ENCODE measurements at places on chromosomes 11 and 22. TPM values are rescaled to one million over a fixed set of nuclear protein-coding genes. Genes with fewer than 3 reads are reported as not detected.

- no peaks in the 10 kb centered on the region for H3K36me3 ChIP-seq
- H3K4me3 ChIP-seq, result no peak overlapping the region
- DNase-seq, result no peak
- no peaks in the 10 kb centered on the region for H3K27me3 ChIP-seq
- no peak overlapping the region for H3K27ac ChIP-seq
- peaks cover 11% of the 10 kb centered on the region for H3K4me1 ChIP-seq
Measured at GRCh38 chr11:114196997-114197703, 99.0 kb upstream of the NNMT start.

- H3K4me1 ChIP-seq, result peaks cover 9% of the 10 kb centered on the region
- no peak for DNase-seq
- H3K27ac ChIP-seq, result no peak overlapping the region
- no peaks in the 10 kb centered on the region for H3K36me3 ChIP-seq
- H3K4me3 ChIP-seq, result no peak overlapping the region
Measured at GRCh38 chr22:38026130-38027111, 30.8 kb upstream of the PICK1 start.

Gene LRRC75B
- total RNA-seq, result 17.6 TPM

DNA sequence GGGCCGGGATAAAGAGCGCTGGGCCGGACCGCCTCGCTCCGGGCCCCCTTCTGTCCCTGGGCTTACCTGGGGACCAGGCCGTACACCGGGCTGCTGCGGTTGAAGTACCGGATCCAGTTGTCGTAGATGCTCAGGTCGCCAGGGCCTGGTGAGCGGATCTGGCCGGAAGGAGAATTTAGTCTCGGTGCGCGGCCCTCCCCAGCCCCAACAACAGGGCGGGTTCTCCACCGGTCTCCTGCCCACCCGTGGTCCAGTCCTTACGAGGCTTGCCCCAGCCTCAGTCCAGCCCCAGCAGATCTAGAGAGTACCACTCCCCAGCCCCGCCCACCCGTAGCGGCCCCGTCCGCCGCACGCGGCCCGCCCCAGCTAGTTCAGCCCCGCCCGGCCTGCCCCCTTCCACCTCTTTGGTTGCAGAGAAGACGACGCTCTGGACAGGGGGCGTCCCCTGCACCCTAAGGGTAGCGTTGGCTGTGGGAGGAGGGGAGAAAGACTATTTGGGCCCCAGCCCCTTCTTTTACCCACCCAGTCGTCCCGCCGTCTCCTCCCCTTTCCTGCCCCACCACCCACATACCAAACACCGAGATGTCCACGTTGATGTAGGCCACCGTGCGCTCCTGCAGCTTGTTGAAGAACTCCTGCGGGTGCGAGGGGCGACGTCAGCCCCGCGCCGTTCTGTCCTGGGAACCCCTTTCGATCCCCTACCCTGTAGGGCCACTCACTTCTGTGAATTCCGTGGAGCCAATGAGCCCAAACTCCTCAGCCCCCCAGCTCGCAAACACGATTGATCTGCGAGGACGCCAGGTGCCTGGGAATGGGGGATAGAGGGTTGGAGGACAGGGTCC, 6.8 kb downstream of the SAC3D1 start:
- DNase-seq, result peak; percentile 47
- no peak overlapping the region for H3K27ac ChIP-seq
- H3K27me3 ChIP-seq, result no peaks in the 10 kb centered on the region

Gene OR5P2
- total RNA-seq, result not detected

Gene XRCC6
- total RNA-seq, result 420 TPM

Gene WBP2NL
- not detected for total RNA-seq

Gene DRD4
- total RNA-seq, result 5.5 TPM

- peaks cover 5% of the 10 kb centered on the region for H3K27me3 ChIP-seq
- no peak overlapping the region for H3K27ac ChIP-seq
- no peaks in the 10 kb centered on the region for H3K4me1 ChIP-seq
- no peak overlapping the region for H3K4me3 ChIP-seq
Measured at GRCh38 chr11:1129143-1129610, 28.6 kb upstream of the MUC5AC start.

- DNase-seq, result no peak
- no peak overlapping the region for H3K4me3 ChIP-seq
- H3K4me1 ChIP-seq, result no peaks in the 10 kb centered on the region
- H3K27me3 ChIP-seq, result peaks cover 2% of the 10 kb centered on the region
Measured at GRCh38 chr11:44266056-44266780, 43.7 kb downstream of the ALX4 start.

Gene SLC17A6
- 0.24 TPM for total RNA-seq

- H3K4me3 ChIP-seq, result no peak overlapping the region
- no peak for DNase-seq
- no peaks in the 10 kb centered on the region for H3K27me3 ChIP-seq
Measured at GRCh38 chr11:126328444-126328843, 24.6 kb downstream of the DCPS start.

Gene LARGE1
- total RNA-seq, result 62.4 TPM

Gene ADAMTS15
- total RNA-seq, result 3.7 TPM

DNA sequence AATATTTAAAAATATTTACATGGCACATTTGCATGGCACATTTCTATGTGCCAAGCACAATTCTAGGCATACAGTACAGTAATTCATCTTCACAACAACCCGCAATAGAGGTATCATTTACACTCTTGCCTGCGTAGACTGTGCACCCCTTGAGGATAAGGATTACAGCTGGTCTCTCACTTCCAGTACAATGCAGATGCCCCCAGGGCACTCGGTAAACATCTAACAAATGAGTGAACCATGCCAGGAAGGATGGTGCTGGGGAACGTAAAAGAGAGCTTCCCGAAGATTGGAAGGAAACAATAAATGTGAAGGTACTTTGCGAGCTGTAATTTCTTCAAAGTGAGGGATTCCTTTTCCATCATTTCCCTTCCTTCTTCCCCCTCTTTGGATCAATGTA, 1.3 kb downstream of the PRPF19 start:
- H3K36me3 ChIP-seq, result peaks cover 32% of the 10 kb centered on the region
- H3K4me1 ChIP-seq, result peaks cover 18% of the 10 kb centered on the region
- H3K27ac ChIP-seq, result peak overlapping the region; percentile 66
- H3K4me3 ChIP-seq, result peak overlapping the region; percentile 88
- no peak for DNase-seq

DNA sequence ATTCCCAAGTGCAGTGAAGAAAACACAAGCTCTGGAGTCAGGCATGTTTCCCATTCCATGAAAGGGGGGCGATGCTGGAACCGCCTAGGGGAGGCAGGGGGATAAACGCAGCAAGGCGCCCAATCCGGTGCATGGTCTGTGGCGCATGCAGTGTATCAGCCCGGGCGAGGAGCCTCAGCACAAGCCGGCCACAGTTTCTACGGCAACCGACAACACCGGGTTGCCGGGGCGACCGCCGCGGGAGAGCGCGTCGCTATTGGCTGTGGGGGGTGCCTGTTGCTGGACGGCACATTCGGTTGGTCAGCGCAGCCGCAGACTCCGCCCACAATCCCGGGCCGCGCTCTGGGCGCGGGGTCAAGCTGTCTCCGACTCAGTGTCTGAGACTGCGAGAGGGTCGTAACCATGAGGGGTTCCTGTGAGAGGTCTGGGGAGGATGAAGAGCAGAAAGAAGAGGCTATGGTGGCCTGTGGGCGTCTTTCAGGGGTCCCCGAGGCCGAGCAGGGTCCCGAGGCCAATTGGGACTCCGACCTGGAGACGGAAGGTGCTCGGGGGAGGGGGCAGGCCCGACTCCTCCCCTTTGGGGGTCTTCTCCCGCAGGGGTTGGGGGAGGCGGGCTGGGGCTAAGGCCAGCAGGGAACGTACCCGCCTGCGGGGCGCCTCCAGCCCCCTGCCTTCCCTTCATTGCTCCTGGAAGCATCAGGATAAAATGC, at the start of gene LRRC74B:
Gene LRRC74B (plus strand): TSS at position 362 of the 710 bp plus-strand sequence. CDS start 41 bp downstream, at position 403.
- peak within 1 kb of the TSS; percentile 89 for H3K4me3 ChIP-seq
- no peaks in the 10 kb centered on the region for H3K36me3 ChIP-seq
- H3K4me1 ChIP-seq, result peaks cover 11% of the 10 kb centered on the region
- DNase-seq, result peak; percentile 97
- H3K27ac ChIP-seq, result no peak within 1 kb of the TSS

DNA sequence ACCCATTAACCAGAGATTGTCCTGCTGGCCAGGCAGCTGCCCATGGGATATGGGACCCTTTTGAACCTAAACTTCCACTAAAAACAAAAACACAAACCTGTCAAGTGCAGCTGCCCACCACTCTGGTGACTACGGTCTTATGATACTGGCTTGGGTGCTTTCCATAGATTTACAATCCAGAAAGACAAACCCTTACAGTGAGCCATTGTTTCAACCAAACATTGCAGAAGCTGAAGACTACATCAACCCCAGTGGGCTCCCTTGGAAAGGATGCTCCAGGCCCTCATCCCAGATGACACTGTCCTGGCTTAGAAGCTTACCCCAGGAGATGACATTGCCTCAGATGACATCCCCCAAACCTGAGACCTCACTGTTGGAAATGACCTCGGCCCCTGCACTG, 56.9 kb upstream of the WNT11 start:
- no peak for DNase-seq
- H3K27me3 ChIP-seq, result no peaks in the 10 kb centered on the region
- H3K4me1 ChIP-seq, result no peaks in the 10 kb centered on the region
- H3K27ac ChIP-seq, result no peak overlapping the region
- no peak overlapping the region for H3K4me3 ChIP-seq

DNA sequence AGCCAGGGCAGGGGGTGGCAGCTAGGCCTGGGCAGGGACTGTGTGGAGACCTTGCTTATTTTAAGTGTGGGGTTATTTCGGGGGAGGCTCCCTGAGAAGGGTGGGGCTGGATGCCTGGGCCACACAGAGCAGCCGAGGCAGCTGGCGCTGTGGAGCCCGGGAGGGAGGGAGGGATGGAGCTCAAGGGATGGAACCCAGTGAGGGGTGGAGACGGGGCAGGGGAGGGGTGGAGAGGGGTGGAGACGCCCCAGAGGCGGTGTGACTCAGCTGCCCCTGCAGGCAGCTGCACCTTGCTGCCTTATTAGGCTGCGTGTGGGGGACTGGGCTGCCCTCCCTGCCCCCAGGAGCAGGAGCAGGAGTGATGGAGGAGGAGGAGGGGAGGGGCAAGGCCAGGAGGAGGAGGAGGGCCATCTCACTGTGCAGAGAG, 9.8 kb upstream of the TSSC4 start:
- DNase-seq, result no peak
- H3K27me3 ChIP-seq, result no peaks in the 10 kb centered on the region
- H3K4me1 ChIP-seq, result peaks cover 9% of the 10 kb centered on the region
- H3K27ac ChIP-seq, result no peak overlapping the region

DNA sequence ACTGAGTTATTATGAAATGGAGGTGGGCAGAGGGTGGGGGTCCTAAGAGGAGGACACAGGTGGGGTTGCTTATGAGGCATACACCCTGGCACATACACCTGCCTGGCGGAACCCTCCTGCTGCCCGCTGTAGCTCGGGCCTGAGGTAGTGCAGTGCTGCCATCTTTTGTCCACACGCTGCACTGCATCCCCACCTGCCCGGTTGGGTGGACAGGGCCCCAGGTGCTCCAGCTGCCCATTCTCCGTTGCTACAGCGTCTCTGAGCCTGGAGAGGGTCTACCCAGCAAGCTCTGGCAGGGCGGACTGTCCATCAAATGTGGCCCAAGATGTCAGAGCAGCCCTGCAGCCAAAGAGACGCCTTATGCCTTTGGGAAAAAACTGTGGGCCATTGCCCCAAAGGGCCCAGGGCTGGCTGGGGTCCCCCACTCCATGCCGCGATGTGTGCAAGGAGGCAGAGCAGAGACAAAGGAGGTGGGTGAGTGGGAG, 131.2 kb downstream of the BUD13 start:
- H3K27me3 ChIP-seq, result no peaks in the 10 kb centered on the region
- no peak overlapping the region for H3K4me3 ChIP-seq
- peaks cover 6% of the 10 kb centered on the region for H3K4me1 ChIP-seq
- H3K27ac ChIP-seq, result no peak overlapping the region
- H3K36me3 ChIP-seq, result no peaks in the 10 kb centered on the region

- no peak overlapping the region for H3K4me3 ChIP-seq
- peaks cover 57% of the 10 kb centered on the region for H3K27me3 ChIP-seq
- H3K4me1 ChIP-seq, result peaks cover 25% of the 10 kb centered on the region
Measured at GRCh38 chr11:72670041-72670440, 4.2 kb downstream of the PDE2A start.

DNA sequence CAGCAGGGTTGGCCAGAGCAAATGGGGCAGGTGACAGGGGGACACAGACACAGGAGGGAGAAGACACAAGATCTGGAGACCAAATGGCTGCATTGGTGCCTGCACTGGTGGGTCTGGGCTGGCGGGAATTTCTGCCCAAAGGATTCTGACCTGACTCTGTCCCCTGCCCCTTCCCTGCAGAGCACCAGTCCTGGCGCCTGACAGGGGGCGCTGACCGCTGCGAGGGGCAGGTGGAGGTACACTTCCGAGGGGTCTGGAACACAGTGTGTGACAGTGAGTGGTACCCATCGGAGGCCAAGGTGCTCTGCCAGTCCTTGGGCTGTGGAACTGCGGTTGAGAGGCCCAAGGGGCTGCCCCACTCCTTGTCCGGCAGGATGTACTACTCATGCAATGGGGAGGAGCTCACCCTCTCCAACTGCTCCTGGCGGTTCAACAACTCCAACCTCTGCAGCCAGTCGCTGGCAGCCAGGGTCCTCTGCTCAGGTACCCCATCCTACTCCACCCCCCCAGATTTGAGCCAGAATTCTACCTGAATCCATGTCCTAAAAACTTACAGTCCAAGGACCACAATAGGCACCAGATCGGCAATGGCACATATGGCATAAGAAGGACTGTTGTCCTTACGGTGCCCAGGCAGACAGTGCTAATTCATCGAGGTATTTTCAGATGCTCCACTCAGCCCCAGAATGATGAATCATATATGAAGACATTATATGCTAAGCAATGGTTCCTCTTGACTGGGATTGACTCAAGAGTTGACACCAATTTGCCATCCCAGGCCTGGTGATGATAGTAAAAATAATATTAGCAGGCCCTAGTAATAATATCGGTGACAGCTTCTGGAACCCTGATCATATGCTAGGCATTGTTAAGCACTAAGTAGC, 38.2 kb downstream of the CD6 start:
- no peak overlapping the region for H3K4me3 ChIP-seq
- peaks cover 11% of the 10 kb centered on the region for H3K4me1 ChIP-seq
- DNase-seq, result no peak

- no peak overlapping the region for H3K4me3 ChIP-seq
- no peak for DNase-seq
- H3K27me3 ChIP-seq, result no peaks in the 10 kb centered on the region
- H3K4me1 ChIP-seq, result peaks cover 37% of the 10 kb centered on the region
Measured at GRCh38 chr11:93547773-93548172, 4.6 kb upstream of the SMCO4 start.

GRCh38 chr22:35630387-35630793, 13.3 kb upstream of the MB start:
- no peak for DNase-seq
- peaks cover 3% of the 10 kb centered on the region for H3K27me3 ChIP-seq
- H3K36me3 ChIP-seq, result no peaks in the 10 kb centered on the region
- H3K4me1 ChIP-seq, result peaks cover 28% of the 10 kb centered on the region
- H3K4me3 ChIP-seq, result no peak overlapping the region

- H3K27me3 ChIP-seq, result no peaks in the 10 kb centered on the region
- peak overlapping the region; percentile 98 for H3K27ac ChIP-seq
- DNase-seq, result peak; percentile 38
- H3K4me3 ChIP-seq, result peak overlapping the region; percentile 98
- H3K36me3 ChIP-seq, result peaks cover 9% of the 10 kb centered on the region
Measured at GRCh38 chr11:118791961-118792569, 1.1 kb upstream of the DDX6 start.

GRCh38 chr11:30652801-30653200, 66.6 kb upstream of the MPPED2 start:
- no peaks in the 10 kb centered on the region for H3K36me3 ChIP-seq
- H3K4me1 ChIP-seq, result no peaks in the 10 kb centered on the region
- H3K4me3 ChIP-seq, result no peak overlapping the region
- DNase-seq, result no peak
- no peak overlapping the region for H3K27ac ChIP-seq

- no peak for DNase-seq
- no peak overlapping the region for H3K27ac ChIP-seq
- no peaks in the 10 kb centered on the region for H3K36me3 ChIP-seq
- no peaks in the 10 kb centered on the region for H3K27me3 ChIP-seq
- peaks cover 19% of the 10 kb centered on the region for H3K4me1 ChIP-seq
Measured at GRCh38 chr11:15667127-15667725, 552.5 kb downstream of the INSC start.
